Activated naive CD4-positive, alpha-beta T cell treated with anti-CD3 and anti-CD28 coated beads, Interleukin-2, amount 10 ng/mL, durations not matched to agents 7 days and 5 days (primary cell): ENCODE measurements at places on chromosomes 2 and 18.

DNA sequence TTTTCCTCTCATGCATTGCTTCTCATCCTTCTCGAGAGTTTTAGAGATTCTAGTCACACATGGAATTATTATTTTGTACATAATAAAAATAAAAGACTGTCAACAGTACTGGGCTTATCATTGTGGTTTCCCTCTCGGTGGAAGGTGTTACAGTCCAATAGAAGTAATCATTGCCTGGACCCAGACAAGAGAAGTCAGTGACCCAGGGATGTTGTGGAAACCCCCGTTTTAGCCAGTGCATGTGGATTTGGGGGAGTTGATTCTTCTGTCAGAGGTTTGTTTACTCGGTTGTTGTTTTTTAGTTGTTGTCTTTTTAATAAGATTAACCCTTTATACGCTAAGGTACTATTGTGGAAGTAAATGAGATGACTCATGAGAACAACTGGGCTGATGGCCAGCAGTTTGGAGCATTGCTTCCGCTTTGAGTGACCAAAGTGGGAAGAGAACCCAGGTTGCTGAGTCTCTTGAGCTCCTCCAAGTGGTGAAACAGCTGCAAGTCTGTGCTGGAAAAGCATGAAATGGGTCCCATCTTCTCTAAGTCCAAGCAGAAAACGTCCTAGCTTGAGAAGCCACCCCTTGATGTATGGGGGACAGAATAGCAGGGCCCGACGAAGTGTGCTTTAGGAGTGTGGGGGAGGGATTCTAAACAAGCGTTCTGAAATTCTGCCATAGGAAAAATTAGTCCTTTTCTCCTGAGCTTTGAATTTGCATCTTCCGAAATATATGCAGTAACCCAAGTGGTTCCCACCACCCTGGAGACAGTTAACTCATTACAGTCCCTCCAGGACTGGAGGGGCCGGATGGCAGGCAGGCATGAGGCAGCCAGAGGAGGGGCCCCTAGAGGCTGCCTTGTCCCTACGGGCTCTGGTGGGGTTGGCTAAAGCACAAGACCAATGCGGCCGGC, 61.8 kb upstream of the GPR45 start:
- DNase-seq, result no peak

GRCh38 chr2:6934345-6934744, 17.1 kb downstream of the RNF144A start:
- DNase-seq, result no peak

GRCh38 chr2:237647176-237648015, 20.0 kb downstream of the LRRFIP1 start:
- no peak for DNase-seq

- DNase-seq, result no peak
These were observed 133.9 kb upstream of the TLK1 start for GRCh38 chr2:171294608-171295007.

GRCh38 chr18:22005191-22005841, 164.1 kb upstream of the GATA6 start:
- no peak for DNase-seq

GRCh38 chr18:36901277-36901701, 72.4 kb downstream of the KIAA1328 start:
- DNase-seq, result no peak

DNA sequence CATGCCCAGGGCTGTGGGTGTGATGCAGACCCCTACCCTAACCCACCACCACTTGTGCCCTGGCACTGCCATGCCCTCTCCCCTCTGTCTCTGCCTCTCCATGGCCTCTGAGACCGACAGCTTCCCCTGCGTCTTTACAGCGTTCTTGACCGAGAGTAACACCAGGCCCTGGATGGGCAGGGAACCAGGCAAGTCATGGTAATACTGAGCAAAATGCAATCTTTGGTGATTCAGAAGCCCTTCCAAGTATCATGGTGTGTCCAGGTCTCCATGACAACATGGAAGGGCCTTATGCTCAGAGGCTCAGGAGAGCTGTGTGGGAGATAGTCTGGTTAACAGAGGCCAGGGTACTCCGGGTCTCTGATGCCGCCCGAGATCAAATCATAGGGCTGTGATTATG, 176.1 kb downstream of the KLHL29 start:
- no peak for DNase-seq

DNA sequence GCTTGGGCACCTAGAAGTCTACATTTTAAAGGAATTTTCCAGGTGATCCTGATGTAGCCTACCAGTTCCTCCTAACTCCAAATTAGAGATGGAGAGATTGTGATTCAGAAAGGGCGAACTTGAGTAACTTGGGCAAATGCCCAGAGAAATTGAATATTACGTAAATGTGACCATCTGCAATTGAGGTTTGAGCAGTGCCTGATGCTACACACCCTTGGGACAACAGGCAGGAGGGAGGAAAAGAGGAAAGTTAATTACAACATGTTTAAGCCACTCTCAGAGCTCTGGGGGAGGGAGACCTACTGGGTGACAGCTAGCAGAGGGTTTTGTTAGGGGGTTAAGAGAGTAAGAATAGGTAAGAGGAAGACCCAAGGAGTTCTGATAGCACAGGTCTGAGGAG, 208.9 kb downstream of the LPIN1 start:
- DNase-seq, result no peak

GRCh38 chr2:218063486-218063885, 5.6 kb upstream of the RUFY4 start:
- DNase-seq, result no peak

DNA sequence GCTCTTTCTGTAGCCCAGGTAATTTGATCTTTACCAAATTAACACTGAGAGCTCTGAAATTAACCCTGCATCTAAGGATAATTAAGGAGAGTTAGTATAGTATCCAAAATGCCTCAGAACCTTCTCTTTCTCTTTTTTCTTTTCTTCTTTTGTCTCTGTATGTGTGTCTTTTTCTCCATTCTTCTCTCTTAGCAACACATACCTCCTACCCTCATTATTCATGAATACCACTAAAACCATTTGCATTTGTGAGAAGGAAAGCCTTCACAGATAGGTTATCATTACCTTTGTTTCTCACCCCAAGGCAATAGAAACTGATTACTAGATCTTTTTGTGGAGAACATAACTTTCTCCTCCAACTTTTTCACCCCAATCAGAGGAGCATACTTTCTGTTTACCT, 376.5 kb upstream of the NXPH2 start:
- no peak for DNase-seq

DNA sequence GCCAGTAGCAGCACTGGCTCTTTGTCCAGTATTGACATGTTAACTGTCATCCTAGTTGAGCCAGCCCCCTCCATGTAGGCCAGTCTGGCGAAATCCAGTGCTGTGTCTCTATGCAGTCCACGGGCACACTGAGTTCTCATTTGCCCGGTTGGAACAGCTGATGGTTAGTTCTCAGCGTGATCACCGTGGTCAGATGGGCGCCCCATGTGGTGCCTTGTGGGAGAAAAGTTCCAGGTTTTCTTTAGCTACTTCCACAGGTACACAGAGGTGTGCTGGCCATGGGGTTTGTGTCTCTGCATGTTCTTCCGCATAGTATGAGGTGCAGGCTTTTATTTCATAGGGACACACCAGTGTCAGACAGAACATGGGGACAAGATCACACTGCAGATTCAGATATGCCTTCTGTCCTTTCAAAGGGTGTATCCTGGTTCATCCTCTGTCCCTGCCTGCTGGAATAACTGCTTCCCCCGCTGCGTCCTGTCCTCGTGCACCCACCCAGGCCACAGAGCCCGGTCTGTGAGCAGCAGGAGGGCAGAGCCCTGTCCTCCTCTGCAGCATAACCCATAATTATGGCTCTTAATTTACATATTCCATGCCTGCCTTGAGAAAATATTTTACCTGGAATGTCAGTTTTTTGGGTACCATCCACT, 334.1 kb downstream of the GBX2 start:
- DNase-seq, result no peak

DNA sequence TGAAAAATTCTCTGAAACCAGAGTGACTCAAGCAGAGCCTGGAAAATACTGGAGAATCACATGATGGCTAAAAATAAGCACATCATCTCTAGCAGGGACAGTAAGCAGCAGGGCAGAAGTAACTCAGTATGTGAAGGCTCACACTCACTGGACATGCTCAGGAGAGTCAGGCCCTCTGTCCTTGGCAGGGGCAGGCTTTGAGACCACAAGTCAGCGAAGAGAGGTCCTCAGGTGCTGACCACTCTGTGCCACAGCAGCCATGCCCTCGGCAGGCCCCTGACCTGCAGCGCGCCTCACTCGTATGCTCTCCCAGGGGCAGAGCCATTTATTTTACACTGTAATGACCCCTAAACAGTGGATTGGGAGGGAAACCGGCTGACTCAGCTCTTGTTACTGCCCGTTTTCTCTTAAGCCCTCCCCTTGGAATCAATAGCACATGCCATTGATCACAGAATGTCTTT, 76.8 kb downstream of the MAPRE2 start:
- DNase-seq, result no peak
